Muscle of leg (tissue), 16 donors: ENCODE measurements at places on chromosomes 3 and 15. TPM values are rescaled to one million over a fixed set of nuclear protein-coding genes. Genes with fewer than 3 reads are reported as not detected.

GRCh38 chr15:79475306-79475705 lies 43.2 kb downstream of the MINAR1 start:
- DNase-seq, result no peak

Gene SLC22A13
- total RNA-seq, result 0.22 TPM

- DNase-seq, result no peak
These were observed 17.7 kb downstream of the AMOTL2 start for GRCh38 chr3:134356411-134357040.

- DNase-seq, result peak; percentile 40
These were observed 70.3 kb upstream of the ARL8B start for GRCh38 chr3:5051772-5052171.

DNA sequence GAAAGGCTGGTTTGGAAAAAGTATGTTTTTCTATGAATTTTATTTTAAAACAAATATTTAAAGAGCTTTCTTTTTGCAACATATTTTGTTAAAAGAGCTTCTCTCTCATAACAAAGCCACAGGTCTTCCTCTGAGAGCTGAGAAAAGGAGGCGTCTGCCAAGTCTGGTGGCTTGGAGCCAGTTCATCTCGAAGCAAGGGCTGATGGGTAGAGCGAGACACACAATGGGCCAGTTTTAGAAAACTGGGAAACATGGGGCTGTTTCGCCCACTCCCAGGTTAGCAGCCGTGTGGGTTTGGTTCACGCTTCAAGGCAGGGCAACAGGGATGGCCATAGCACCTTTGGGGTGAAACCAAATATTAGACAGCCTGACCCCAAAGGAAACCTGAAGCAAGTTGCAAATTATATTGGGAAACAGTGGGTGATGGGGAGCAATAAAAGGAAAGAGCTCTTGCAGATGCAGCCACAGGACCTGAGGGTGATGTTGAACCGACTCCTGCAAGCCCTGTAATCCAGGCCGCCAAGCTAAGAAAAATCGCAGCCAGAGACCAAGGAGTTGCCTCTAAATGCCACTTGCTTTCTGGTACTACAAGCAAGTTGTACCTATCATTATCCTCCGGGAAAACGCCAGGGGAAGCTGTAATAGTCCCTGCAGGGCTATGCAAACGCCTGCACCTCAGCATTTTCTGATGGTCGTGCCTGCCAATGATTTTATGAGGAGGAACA lies 88.4 kb upstream of the GALNT15 start:
- peak; percentile 93 for DNase-seq

GRCh38 chr15:28944696-28945300 lies 59.0 kb downstream of the APBA2 start:
- DNase-seq, result no peak

Gene DHFR2
- total RNA-seq, result 5.4 TPM

Gene KAT2B
- 14.6 TPM for total RNA-seq

Gene RNU5B-1
- 283 TPM for total RNA-seq

DNA sequence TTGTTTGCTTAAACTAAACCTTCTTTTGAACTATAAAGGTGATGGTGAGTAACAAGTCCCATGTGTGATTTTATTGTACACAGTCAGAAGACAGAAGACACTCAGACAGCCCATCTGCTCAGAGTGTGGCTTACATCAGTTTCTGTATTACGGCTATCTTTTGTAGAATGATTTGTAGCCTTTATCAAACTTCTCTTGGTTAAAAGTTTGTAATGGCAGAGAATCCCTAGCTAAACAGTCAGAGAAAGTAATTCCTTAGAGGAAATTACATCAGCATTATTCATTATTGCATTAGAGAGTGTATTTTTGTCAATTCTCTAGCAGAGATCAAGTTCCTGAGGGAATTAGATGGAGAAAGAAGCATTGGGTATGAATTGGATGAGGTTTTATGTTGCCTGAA lies 500.8 kb downstream of the CNTN4 start:
- DNase-seq, result no peak

- no peak for DNase-seq
These were observed 227.8 kb downstream of the UBE2E2 start for GRCh38 chr3:23430781-23431398.

Gene SOX14
- not detected for total RNA-seq

GRCh38 chr3:156723182-156723619 lies 48.8 kb downstream of the TIPARP start:
- no peak for DNase-seq

Gene CDHR4
- not detected for total RNA-seq
